Nucleus accumbens (tissue), 56 donors: ENCODE measurements at places on chromosomes 5 and 9.

- no peak for DNase-seq
Measured at GRCh38 chr5:56517011-56517416, 283.9 kb upstream of the ANKRD55 start.

- DNase-seq = peak; percentile 54
Measured at GRCh38 chr5:80191991-80192398, 63.9 kb downstream of the SERINC5 start.

GRCh38 chr9:18866121-18866831, 166.7 kb downstream of the SAXO1 start:
- DNase-seq = no peak

DNA sequence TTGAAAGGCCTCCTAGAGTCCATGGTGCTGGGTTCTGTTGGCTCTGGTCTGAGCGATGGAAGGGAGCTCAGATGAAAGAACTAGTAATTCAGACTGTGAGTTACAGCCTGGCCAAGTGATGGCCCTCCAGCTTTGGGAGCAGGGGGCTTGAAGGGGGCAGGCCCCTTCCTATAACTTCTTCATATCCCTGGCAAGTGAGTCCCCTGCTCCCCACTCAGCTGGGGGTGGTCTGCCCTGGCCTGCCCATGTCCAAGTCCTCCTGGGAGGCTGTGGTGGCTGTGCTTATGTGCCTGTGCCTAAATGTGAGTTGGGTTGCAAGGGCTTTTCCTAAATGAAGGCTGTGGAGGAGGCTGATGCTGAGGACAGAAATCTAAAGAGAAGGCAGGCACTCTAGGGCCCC, 80.1 kb downstream of the MACROH2A1 start:
- no peak for DNase-seq

GRCh38 chr5:141657937-141658545, 6.8 kb upstream of the FCHSD1 start:
- DNase-seq = no peak

GRCh38 chr5:45694255-45694814, 1.8 kb downstream of the HCN1 start:
- no peak for DNase-seq

DNA sequence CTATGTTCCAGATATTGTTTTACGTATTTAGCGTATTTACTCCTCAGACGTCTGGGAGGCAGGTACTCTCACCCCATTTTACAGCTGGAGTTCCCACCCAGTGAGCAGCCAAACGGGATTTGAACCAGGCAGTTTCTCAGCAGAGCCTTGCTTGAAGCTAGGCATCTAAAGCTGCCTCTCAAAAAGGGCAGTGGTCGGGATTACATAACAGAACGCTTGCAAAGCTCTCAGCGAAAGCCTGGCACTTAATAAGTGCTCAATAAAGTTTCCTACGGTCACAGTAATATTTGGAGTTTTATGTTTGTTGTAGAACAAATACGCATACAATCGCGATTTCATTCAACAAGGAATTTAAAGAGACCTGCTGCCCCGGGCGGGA, 286 bp upstream of the BSPRY start:
- no peak for DNase-seq
